ENCODE measurements at places on chromosomes 16 and 17. TPM values are rescaled to one million over a fixed set of nuclear protein-coding genes. Genes with fewer than 3 reads are reported as not detected.

GRCh38 chr17:79276821-79277220 lies 202.2 kb downstream of the ENGASE start:
- DNase-seq: no peak

DNA sequence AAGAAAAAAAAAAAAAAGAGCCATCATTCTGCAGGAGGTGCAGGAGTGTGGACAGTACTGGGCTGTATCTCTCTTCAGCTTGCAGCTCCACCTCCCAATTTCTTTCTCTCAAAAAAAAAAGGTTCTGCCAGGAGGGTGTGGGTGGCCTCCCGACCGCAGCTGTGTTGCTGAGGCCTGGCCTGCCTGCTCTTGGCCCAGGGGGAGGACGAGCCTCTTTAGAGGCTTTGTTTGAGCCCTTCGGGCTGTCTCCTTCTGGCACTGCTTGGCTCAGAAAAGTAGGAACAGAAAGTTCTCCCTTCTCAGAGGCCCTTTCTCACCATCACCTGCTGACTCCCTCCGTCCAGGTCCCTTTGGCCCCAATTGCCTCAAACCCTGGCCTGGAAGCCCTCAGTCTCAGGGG lies 22.2 kb upstream of the C17orf107 start:
- DNase-seq: no peak

- no peak for DNase-seq
Observed at GRCh38 chr17:51745993-51746392, 412.5 kb downstream of the CA10 start.

BTBD17 gene
- total RNA-seq: not detected

DNA sequence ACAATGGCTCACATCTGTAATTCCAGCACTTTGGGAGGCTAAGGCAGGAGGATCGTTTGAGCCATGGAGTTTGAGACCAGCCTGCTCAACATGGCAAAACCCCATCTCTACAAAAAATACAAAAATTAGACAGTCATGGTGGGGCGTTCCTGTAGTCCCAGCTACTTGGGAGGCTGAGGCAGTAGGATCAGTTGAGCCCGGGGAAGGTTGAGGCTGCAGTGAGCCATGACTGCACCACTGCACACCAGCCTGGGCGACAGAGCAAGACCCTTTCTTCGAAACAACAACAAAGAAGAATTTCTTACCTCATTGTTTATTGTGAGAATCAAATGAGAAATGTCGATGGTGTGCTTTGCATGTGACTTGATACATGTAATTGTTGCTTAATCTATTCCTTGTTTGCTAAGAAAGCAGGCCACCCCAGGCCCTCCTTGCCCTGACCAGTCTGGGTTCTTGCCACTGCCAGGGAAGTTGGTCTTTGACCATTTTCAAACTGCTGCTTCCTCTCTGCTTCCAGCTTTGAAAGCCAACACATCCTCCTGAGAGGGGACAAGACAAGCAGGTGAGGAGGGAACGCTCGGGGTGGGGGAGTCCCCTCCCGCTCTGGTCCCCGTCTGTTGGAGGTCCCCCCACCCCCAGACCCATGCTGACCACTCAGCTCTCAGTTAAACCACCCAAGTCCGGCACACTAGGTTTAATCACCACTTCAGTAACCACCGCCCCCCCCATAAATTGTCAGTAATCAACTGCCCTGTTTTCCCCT lies 47.3 kb upstream of the CPNE2 start:
- DNase-seq: no peak

DNA sequence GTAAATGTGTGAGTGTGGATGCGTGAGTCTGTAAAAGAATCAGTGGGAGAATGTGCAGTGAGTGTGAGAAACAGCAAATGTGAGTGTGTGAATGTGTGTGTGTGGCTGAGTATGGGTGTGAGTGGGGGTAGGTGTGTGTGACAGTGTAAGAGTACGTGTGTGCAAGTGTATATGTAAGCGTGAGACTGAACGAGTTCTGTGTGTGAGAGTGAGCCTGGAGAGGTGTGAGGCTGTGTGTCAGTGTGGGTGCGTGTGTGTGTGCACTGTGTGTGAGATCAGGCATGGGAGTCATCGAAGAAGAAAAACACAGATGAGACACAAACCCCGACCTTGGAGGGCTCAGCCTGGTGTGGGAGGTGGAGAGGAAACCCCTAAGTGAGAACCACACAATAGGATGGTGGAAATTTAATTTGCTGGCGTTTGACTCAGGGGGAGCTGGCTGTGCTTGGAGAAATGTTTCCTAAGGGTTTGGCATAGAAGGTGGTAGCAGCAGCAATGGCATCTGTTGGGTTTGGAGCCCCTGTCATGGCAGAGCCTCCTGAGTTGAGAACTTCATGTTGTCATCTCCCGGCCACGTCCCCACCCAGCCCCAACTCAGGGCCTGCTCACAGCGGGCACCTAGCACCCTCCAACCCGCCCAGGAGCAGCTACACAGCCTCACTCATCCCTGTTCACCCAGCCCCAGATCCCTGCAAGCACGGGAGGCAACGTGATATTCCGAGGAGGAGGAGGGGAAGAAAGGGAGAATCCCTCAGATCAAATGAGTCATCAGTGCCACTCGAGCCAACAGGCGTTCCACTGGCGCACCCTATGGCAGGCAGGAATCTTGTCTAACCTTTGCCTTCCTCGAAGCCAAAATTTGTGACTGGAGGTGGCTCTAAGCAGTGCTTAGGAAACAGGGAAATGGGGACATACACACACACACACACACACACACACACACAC lies 14.3 kb upstream of the NUBP1 start:
- no peak for DNase-seq

ZNF750 gene
- not detected for total RNA-seq

MRC2 gene
- total RNA-seq: 4.0 TPM

MYH11 gene
- total RNA-seq: 0.04 TPM

CAPNS2 gene
- not detected for total RNA-seq

- DNase-seq: no peak
Observed at GRCh38 chr17:65678546-65678945, 117.1 kb upstream of the AXIN2 start.

- no peak for DNase-seq
Observed at GRCh38 chr17:19343671-19344151, 18.8 kb downstream of the B9D1 start.

MMP25 gene
- total RNA-seq: 19.8 TPM

DNA sequence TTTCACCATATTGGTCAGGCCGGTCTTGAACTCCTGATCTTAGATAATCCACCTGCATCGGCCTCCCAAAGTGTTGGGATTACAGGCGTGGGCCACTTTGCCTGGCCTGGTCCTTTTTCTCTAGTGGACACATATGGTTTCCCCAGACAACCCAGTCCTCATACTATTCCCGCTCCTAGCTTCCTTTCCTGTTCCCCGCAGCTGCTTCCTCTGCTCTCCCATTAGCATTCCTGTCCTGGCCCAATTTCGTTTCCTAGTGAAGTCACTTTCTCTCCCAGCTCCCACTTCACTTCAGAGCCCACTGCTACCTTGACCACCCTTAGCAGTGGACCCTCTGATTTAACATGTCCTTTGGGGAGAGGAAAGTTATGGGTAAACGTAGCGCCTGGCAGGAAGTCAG lies 11.3 kb downstream of the KATNIP start:
- no peak for DNase-seq

DNA sequence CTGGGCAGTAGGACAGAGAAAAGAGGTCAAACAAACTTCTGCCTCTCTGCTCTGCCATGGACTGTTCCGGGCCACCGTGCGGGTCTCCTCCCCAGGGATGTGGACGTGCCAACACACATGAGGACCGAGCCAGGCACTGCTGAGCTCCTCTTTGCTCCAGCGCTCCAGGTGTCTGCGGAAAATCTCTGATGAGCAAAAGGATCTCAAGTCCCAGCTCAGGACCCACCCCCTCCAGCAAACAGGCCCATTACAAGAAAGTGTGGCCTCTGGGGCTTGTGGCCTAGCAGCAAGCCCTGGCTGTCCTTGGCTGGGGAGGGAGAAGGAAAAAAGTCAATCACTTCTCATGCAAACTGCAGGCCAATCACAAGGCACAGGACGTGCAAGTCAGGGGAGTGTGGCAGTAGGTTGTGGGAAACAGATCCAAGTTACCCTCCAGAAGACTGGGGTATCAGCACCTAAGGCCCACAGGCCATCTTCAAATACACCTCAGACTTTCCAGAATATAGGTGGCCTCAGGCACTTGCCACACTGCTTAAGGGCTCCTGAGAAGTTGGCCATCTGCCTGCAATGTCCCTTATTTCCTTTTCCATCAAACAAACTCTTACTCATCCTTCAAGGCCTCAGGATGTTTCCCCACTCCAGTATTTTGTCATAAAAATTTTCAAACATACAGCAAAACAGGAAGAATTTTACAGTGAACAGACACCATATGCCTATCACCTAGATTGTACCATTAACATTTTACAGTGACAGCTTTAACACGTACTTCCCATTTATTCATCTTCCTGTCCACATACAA lies 36.0 kb upstream of the SREBF1 start:
- DNase-seq: no peak

CDRT4 gene
- 2.7 TPM for total RNA-seq

GRCh38 chr17:56158915-56159825 lies 5.9 kb downstream of the ANKFN1 start:
- DNase-seq: no peak

DNA sequence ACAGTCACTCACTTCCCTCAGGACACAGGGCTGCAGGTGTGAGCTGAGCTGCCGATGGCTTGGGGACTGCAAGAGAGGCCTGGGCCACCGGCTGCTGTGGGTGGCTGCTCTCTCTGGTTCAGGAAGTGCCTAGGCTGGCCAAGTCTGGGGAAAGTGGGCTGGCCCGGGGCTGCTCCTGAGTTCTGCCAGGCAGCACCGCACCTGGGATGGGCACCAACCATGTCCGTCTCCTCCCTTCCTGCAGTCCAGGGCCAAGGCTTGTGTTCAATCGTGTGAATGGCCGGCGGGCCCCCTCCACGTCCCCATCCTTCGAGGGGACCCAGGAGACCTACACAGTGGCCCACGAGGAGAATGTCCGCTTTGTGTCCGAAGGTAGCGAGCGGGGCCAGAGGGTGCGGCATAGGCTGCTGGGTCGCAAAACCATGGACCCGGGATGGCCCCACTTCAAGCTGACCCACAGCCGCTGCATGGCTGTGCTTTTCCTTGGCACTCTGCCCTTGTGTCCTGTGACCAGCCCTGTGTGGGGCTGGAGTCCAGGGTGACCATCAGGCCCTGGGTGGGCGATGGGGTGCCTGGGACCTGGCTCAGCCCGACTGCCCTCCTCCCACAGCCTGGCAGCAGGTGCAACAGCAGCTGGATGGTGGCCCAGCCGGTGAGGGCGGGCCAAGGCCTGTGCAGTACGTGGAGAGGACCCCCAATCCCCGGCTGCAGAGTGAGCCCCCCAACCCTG lies 1.8 kb upstream of the WDR90 start:
- DNase-seq: no peak

- DNase-seq: no peak
Observed at GRCh38 chr16:8391257-8391656, 199.1 kb downstream of the TMEM114 start.

DNA sequence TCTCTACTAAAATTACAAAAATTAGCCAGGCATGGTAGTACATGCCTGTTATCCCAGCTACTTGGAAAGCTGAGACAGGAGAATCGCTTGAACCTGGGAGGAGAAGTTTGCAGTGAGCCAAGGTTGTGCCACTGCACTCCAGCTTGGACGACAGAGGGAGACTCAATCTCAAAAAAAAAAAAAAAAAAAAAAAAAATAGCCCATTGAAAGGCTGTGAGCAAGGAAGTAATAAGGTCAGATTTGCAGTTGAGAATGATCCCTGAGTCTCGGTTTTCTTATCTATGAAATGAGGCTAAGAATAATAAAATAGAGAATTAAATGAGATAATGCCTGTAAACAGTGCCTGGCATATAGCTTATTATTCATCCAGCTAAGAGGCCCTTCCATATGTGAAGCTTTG lies 1.3 kb upstream of the PDK2 start:
- DNase-seq: no peak
